ENCODE measurements at places on chromosomes 7 and 10.

DNA sequence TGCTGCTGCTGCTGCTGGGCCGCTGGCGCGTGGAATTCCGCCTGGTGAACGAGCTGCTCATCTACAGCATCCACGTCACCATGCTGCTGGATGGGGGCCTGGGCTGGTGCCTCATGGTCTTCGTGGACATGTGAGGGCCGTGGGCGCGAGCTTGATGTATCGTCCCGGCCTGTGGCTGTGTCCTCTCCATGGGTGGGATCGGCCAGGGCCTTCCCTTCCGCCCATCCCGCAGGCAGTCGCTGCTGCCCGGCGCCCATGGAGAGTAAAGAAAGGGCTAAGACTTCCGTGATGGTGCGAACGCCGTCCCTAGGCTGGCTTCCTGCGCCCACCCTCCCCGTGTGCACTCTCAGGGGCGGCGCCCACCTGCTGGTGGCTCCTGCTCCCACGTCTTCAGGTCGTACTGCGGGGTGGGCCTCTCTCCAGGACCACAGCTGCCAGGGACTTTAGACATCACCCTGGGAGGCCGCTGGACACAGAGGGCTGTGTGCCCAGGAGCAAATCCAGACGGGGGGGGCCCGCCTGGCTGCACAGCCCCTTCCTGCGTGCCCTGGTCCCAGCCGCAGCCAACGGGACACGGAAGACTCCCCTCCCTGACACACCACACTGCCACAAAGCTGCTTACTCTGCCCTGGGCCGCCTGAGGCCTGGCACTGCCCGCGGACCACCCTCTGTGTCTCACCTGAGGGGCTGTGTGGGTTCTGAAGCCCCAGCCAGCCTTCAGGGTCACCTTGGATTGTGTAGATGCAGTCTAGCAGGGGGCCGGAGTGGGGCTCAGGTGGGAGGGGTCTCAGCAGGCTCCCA, 167.5 kb downstream of the SEPTIN7 start:
- DNase-seq: no peak

DNA sequence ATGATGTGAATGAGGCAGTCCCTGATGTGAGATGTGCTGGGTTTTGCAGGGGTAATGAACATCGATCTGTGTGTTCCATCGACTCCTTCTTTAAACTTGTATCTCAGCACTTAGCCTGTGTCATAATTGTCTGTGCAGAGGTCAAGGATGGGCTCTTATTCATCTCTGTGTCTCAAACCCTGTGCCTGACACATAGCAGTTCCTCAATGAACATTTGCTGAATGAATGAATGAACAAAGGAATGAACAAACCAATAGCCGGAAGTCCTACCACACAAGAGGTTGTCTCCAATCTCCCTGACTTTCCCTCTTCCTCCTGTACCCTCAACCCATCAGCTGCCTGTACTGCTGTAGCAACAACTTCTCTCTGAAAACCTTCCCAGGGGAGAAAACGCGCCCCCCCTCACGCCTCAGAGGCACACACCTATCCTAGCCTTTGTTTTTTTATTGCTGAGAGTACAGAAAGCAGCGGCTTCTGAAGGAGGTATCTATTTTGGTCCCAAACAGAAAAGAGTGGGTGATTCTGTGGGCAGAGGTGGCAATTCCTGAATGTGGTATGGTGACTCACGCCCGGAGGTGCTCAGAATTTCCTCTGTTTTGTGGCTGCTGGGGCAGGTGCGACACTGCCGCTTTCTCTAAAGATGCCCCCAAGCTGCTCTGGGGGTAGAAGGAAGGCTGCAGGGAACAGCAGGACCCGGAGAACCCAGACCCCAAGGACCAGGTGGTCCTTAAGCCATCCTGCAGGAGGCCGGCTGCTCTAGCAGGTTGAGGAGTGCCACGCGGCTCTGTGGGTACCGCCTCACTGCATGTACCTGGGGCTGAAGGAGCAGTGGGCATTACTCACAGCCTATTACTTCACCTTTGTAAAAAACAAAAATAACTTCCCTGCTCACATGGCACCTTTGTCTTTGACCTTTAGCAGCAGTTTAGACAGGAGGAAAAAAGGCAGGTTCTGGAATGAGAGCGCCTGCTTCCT, 9.6 kb downstream of the IL2RA start:
- DNase-seq: no peak

GRCh38 chr7:155521743-155522398, 24.5 kb downstream of the CNPY1 start:
- no peak for DNase-seq

GRCh38 chr7:123604739-123605138, 3.1 kb downstream of the ASB15 start:
- no peak for DNase-seq

GRCh38 chr10:67803588-67804394, 34.2 kb downstream of the DNAJC12 start:
- DNase-seq: no peak

DNA sequence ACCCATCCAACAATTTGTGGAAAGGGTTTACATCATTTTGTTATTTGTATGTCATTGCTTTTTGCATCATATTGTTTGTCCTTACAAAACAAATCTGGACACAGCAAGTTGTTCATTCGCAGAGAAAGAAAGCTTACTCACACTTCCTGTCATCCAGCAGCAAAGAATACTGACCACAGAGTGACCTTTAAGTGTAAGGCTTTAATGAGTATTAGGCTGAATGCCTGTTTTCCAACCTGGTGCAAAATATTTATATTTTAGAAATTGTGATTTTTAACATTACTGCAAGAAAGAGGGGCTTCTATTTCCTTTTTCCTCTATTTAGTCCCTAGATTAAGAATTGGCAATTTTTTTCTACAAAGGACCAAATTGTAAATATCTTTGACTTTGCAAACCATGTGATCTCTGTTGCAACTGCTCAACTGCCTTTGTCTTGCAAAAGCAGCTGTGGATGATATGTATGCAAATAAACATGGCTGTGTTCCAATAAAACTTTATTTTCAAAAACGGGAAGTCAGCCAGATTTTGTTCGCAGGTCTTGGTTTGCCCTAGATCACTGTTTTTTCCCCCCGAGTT, 27.8 kb upstream of the ITGB1 start:
- no peak for DNase-seq

DNA sequence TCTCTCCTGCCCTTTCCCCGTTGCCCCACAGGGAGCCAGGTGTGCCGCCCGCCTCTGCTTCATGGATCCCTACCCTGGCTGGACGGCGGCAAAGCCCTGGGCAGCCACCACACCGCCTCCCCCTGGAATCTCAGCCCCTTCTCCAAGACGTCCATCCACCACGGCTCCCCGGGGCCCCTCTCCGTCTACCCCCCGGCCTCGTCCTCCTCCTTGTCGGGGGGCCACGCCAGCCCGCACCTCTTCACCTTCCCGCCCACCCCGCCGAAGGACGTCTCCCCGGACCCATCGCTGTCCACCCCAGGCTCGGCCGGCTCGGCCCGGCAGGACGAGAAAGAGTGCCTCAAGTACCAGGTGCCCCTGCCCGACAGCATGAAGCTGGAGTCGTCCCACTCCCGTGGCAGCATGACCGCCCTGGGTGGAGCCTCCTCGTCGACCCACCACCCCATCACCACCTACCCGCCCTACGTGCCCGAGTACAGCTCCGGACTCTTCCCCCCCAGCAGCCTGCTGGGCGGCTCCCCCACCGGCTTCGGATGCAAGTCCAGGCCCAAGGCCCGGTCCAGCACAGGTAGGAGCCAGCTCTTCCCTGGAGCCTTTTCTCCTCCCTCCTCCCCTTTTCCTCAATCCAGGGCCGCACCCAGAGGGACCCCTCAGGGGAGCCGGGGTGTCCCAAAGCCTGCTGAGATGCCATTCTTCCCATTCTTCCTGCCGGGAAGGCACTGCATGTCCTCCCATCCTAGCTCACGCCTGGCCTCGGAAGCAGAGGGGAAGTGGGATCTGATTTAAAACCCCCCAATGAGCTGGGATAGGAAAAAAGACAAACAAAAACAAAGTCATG, 4.0 kb downstream of the GATA3 start:
- no peak for DNase-seq

GRCh38 chr7:95327356-95327755, 3.0 kb upstream of the PON1 start:
- no peak for DNase-seq

- DNase-seq: no peak
These were observed 134.8 kb downstream of the TMEM26 start for GRCh38 chr10:61318429-61318828.

- DNase-seq: no peak
These were observed 8.2 kb downstream of the MAD1L1 start for GRCh38 chr7:2224491-2224928.

- DNase-seq: no peak
These were observed 54.6 kb upstream of the OPN4 start for GRCh38 chr10:86599729-86600128.

DNA sequence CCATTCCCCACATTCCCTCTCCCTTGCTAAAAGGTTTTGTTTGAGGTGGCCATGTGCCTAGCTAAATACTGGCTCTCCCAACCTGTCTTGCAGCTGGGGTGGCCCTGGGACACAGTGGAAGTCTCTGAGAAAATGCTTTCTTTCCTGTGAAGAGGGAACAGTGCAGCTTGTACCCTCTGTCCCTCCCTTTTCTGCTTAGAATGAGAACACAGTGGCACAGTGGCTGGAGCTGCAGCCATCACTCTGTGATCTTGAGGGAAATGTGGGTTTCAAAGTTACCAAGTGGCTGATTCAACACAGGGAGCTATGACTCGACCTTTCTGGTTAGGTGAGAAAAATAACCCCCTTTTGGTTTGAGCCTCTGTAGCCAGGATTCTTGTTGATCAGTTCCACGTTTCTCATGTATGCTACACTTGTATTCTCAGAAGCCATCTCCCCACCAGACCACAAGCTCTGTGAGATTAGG, 62.7 kb upstream of the CARD11 start:
- DNase-seq: no peak

DNA sequence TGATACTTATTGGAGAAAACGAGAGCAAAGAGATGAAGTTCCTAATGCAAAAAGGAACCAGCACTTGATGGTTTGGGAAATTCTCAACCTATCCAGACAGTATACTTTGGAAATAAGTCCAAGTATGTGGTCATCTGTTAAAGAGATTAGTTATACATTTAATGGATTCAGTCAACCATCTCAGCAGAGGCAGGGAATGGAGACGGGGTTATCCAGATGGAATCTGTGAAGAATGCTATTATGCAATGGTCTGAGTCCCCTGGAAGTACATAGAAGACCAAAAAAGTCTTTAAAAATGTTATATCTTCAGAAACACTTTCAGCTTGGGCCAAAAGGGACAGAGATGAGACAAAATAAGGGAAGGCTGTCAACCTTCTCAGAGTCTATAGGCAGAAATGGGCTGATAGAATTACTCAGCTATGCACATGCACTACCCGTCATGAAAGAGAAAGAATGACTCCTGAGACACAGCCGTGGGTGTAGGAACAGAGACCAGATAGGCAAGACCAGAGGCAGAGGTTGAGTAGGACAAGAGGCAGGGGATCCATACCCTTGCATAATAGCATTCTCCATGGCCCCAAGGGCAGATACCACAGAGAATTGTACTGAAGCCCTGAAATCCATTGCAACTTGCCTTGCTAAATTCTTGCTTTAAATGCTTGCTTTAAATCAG, 738.8 kb upstream of the POT1 start:
- no peak for DNase-seq

GRCh38 chr10:61465171-61465496, 12.0 kb upstream of the TMEM26 start:
- DNase-seq: no peak

DNA sequence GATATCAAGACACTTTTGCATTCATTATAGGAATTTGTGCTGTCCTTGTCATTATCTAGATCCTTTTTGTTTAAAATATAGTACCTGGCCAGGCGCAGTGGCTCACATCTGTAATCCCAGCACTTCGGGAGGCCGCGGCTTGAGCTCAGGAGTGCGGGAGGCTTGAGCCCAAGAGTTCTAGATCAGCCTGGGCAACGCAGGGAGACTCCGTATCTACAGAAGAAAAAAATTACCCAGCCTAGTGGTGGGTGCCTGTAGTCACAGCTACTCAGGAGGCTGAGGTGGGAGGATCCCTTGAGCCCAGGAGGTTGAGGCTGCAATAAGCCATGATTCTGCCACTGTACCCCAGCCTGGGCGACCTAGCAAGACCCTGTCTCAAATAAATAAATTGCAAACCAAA, 621 bp upstream of the MORN4 start:
- no peak for DNase-seq

DNA sequence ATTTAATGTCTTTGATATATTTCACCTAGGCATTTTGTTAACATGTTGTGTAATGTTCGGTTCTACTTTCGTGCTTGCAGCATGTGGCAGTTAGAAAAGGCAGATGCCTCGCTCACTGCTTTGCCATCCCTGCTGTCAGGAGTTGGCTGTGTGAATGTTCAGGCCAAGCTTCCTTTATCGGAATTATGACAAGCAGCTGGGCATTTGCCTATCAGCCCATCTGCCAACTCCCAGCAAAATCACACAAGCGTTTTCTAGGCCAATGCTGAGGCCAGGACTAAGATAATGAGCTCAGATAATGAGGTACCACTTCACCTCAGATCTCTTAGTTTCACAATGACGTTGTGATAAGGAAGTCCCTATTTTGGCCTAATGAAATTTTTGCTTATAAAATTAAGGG, 212.7 kb upstream of the FAM3C start:
- DNase-seq: no peak

DNA sequence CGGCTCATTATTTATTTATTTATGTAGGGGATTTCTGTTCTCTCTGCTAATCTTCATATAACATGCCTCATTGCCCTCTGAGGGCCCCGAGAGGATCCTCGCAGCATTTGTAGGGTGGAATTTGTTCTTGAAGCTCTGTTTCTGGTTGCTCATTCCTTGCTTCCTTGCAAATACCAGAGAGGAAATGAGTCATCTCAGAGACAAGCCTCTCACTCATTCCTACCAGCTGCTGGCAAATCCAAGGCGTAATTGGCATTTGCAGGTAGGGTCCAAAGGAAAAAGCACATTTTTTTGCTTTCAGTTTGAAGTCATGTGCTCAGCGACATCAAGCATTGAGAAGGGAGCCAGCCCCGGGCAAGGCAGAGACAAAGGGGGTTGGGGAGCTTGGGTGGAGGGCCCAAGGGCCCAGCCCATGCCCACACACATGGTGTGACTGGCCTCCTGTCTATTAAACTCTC, 501.6 kb downstream of the GALNT17 start:
- DNase-seq: peak; percentile 36

DNA sequence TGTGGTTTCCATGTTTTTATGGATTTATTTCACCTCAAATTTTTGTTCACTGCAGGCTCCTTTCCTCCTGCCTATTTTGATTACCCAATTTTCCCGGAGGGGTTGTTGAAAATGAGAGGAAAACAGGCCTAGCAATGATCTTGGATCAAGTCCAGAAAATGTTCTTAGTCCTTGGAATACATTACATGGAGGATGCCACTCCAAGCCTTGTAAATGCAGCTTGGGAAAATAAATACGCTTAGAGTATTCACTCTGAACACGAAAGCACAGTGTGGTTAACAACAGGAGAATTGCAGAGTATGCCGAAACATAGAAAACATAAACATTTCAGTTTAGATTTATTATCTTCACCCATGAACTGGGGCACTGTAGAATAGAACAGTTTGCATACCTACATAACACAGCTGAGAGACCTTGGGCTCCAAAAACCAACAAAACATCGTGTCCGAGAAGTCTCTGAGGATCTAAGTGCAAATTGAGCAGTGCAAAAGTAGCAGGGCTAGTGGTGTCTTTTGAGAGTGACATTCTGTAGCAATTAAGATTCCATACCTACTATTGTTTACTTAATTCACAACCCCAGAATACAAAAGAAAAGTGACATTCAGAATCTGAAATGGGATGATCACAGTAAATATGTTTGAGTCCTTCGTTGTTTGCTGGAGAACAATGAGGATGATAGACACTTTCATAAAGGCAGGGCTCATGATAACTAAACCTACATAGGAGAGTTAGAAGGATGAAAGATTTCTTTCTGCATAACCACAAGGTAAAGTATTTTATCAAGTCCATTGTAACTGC, 7.6 kb upstream of the CD36 start:
- peak; percentile 53 for DNase-seq

GRCh38 chr7:114365791-114366190, 48.8 kb upstream of the FOXP2 start:
- DNase-seq: no peak
